ENCODE measurements at places on chromosomes 3 and 15.

GRCh38 chr3:52527039-52527731, 6.5 kb downstream of the NT5DC2 start:
- DNase-seq, result no peak

DNA sequence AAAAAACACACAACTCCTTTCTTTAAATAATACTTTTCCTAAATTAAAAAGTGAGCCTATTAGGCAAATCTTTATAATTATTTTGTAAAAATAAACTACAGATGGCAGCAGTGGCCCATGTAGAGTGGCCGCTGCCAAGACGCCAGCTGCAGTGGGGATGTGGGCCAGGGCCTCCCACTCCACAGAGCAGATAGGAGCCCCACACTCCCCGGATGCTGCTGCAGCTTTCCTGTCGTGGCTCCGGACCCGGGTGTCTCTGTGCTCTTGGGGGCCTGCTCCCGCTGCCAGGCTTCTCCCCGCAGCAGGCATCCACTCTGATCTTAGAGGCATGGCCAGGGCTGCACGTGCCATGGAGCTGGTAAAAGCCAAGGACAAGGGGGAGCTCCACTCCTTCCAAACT, 67.5 kb downstream of the PROS1 start:
- DNase-seq, result peak; percentile 20

GRCh38 chr3:164620423-164620822, 457.9 kb downstream of the SI start:
- no peak for DNase-seq

DNA sequence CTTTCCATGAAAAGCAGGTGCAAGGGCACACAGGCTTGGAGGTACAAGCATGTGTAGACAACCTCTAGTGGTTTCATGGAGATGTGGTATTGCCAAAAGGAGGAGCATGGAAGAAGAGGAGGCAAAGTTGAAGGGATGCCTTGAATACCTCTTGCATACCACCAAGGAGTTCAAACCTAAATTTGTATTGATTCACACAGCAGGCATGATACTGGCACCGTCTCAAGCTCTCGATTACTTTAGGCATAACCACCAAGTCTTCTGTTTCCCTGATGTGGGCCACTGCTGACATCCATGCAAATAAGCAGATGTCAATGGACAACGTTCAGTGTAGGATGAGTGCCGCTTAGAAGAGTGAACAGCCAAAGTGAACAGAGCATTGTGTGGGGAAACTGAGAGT, 87.1 kb downstream of the SCN11A start:
- DNase-seq, result no peak

GRCh38 chr3:191257286-191257685, 58.2 kb downstream of the OSTN start:
- no peak for DNase-seq

DNA sequence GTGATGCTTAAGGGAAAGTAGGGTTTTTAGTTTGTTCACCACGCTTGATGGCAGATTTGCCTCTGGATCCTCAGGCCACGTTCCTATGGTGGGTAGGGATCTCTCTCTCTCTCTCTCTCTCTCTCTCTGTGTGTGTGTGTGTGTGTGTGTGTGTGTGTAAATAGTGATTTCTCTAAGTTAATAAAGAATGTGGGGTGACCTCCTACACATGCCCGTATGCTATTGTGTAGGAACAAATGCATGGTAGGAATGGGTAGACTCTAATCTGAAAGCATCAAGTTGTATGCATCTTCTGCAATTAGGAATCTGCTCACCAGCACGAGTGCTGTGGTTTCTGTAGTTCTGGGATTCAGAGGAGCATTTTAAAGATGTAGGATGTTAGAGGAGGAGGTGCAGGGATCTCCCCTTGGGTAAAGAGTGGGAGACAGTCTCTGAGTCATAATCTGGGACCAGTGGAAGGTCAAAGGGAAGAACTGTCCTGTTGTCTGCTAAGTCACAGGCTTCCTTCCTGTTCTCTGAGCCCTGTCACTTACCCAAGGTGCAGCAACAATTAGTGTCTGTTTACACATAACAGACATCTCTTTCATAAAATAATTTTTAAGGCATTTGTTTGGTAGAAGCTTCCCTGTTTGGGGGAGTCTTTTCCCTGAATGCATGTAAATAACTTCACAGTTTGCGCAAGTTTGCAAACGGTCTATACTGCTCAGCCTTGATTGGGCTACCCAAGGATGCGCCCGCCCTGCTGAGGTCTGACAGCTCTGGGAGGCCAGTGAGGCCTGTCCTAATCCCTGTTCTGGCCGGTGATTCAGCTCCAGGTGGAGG, 139.8 kb downstream of the IGF1R start:
- no peak for DNase-seq

- DNase-seq, result no peak
Observed at GRCh38 chr15:36133742-36134141, 445.7 kb upstream of the CDIN1 start.

DNA sequence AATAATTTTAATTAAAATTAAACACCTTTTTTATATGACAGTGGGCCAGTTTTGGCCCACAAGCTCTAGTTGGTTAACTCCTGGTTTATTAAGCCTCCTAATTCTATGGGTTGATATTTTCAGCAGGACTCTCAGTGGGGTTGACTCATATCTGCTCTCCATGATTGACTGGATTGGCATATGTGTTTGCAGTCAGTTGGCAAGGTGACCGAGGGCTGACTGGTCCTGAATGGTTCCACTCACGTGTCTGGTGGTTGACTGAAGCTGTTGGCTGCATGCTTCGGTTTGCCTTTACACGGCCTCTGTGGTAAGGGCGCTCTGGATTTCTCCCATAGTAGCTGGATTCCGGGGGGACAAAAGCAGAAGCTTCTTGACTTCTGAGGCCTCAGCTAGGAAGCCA, 65.3 kb upstream of the ZNF280D start:
- no peak for DNase-seq

DNA sequence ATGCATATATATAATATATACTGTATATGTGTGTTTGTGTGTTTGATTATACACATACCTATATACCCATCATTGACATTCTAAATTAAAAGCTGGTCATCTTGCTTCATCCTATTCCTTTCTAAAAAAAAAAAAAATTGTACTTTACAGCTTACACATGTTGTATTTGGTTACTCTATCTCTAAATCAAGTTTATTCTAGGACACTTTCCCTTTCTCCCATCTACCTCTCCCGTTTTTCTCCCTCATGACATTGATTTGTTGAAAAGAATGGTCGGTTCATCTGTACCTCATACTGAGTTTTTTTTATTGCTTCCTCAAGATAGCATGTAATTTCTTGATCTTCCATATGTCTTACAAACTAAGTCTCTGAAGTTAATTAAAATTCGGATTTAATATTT, 26.9 kb downstream of the GABPB1 start:
- DNase-seq, result no peak

GRCh38 chr15:80168421-80168820, 15.6 kb downstream of the FAH start:
- no peak for DNase-seq

- DNase-seq, result peak; percentile 69
Observed at GRCh38 chr15:48250640-48251076, 44.6 kb downstream of the SLC12A1 start.

- no peak for DNase-seq
Observed at GRCh38 chr15:78069462-78070029, 8.0 kb downstream of the TBC1D2B start.

- DNase-seq, result no peak
Observed at GRCh38 chr3:35773417-35773816, 134.1 kb downstream of the ARPP21 start.

DNA sequence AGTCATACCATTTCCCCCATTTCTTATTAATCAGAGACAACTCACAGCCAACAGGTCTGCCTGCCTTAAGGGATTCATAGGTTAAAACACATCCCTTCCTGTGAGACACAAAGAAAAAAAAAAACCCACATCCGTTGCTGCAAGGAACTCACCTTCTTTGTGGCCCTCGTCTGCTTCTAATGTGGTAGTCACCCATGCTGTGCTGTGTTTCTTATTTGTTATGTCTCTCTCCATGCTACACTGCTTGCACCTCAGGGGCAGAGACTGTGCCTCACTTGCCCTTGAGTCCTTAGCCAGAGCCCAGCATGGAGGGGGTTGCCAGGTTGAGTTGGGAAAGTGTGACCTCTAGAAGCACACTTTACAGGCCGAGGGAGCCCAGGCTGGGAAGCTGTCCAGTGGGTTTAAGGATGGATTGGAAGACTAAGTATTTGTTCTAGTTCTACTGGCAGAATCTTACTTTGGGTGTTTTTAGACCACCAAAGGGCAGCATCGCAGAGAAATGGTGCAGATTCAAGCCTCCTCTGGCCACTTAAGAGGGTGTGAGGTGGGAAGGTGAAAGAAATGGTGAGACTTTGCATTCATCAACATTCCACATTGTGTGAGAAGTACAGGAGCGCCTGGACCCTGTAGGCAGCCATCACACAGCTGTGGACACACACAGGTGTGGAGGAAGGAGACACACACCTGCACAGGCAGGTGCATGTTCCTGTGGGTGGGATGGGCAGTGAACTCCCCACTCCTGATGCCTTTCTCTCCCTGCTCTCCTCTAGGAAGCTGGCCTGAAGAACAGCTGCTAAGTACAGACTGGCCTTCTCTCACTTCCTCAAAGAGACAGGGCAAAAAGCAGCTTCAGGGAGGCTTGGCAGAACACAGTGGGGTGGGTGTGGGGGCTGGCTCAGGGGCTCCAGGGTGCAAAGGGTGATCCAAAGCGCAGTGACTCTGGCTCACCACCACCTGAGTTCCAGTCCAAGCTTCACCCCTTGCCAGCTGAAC, 48.8 kb downstream of the GLB1 start:
- DNase-seq, result peak; percentile 37

GRCh38 chr15:28911310-28911931, 25.6 kb downstream of the APBA2 start:
- no peak for DNase-seq

GRCh38 chr3:195208183-195208582, 62.8 kb downstream of the XXYLT1 start:
- DNase-seq, result no peak

DNA sequence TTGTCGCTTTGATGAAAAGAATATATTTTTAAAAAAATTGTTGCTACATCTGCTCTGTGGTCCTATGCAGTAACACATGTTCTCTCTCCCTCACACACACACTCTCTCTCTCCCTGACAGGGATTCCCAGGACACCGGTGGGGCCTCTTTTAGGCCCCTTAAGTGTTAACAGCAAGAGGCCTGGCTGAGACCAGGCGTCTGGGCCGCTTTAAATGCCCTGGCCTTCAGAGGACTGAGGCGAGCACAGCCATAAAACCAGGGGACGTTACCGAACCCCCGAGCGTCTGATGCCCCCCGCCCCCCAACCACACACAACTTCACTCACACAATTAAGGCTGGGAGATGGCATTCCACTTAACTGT, 1.7 kb downstream of the BNC1 start:
- DNase-seq, result no peak

GRCh38 chr15:51322621-51323296, 15.6 kb downstream of the CYP19A1 start:
- peak; percentile 39 for DNase-seq

- DNase-seq, result peak; percentile 72
Observed at GRCh38 chr3:146065573-146066006, 95.4 kb downstream of the PLOD2 start.

DNA sequence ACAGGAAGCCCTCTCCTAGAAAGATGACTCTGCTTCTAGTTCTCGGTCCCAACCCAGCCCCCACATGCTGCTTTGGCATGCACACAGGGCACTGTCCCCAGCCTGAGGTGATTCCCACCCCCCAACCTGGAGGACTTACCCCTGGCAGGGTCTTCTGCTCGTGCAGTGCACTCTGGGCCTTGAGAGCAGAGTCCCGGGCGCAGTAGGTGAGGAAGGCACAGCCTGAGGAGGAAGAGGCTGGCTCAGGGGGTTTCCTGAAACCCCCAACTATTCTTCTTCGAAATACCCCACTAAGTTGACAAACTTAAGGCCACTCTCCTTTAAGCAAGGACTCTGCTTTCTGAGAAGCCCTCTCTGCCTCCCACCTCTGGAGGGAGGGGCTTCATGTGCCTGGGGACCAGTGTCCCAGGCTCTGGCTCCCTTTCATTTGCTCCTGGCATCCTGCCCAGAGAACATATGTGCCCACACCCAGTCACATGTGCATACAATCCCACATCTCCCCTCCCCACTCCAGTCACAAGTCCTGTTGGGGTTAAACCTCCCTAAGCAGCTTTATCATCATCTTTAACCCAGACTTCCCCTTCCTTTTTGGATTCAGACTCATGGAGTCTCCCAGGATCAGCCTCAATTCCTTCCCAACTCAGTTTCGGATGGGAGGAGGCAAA, 4.1 kb downstream of the CELF6 start:
- DNase-seq, result no peak

DNA sequence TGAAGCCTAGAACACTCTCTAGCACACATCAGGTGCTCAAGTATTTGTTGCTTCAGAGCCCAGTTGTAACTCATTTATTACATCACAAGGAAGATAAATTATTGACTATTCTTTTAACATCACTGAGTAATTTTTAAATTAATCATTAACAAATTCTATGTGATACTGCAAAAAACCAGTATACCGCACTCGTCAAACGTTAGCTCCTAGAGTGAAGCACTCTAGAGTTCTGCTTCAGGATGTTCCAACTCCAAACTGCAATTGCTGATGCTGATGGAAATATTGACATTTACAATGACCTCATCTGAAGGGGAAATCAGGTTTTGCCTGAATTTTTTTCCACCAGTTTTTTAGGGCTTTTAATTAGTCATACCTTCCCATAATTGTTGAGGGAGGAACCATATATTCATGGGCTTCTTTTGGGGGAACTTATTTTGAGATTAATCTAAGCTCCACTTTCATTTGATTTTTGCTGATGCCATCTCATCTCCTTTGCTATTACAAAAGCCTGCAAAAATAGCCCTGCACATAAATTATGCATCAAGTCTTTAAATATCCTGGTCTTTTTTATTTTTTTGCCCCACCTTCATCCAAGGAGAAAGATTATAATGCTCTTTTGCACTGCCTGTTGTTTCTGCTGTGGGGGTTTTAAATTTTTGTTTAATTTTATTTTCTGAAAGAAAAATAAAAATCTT, 123.0 kb upstream of the STAC start:
- no peak for DNase-seq

- no peak for DNase-seq
Observed at GRCh38 chr3:185822221-185823000, 2.4 kb downstream of the IGF2BP2 start.

DNA sequence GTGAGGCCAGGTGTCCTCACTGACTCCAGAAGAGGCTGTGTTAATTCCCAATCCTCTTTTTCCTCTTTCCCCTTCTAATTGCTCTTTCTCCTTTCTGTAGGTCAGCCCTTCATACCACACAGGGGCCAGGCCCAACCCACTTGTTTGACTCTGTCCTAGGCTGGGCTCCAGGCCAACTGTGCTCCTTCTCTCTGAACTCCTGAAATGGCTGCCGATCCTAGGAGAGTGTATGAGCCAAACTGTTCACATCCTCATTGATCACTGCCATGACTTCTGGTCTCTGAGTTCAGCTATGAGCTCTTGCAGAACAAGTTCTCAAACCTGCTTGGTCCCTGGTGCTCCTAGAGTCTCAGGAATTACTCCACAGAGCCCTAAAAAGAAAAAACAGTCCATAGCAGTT, 145.1 kb downstream of the VGLL4 start:
- DNase-seq, result no peak

All from Ammon's horn (tissue), 1 donor.